Activated CD8-positive, alpha-beta memory T cell treated with anti-CD3 and anti-CD28 coated beads for 4 hours (primary cell): ENCODE measurements at places on chromosomes 7 and 10.

- DNase-seq: no peak
Measured at GRCh38 chr7:157800281-157800680, 463.5 kb downstream of the DNAJB6 start.

DNA sequence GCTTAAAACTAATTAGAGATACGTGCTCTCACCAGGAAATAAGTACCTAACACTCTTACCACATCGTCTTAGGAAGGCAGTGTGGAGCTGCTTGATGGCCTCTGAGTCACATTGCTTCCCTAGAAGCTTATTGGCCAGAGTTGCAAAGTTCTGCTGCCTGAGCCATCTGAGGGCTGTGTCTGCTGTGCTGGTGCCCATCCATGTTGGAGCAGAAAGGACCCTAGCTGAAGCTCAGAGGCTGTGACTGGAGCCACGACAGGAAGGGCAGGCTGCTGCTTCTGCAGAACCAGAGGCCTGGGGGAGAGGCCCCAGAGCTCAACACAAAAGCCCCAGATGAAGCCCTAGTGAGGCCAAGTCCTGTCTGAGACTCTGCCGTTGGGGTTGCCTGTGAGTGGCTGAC is 64.8 kb upstream of the IGFBP3 start:
- DNase-seq: no peak

GRCh38 chr10:94036766-94037033 is 43.0 kb downstream of the PLCE1 start:
- DNase-seq: no peak

- DNase-seq: no peak
Measured at GRCh38 chr10:76937181-76937600, 700.4 kb downstream of the KCNMA1 start.

GRCh38 chr7:107233174-107233573 is 64.4 kb downstream of the HBP1 start:
- no peak for DNase-seq

GRCh38 chr10:2935647-2936386 is 131.5 kb upstream of the PFKP start:
- DNase-seq: no peak
